ENCODE measurements at places on chromosomes 6 and 20.
A peak's percentile ranks its signal among the peaks of the same experiment; 100 is the strongest.

DNA sequence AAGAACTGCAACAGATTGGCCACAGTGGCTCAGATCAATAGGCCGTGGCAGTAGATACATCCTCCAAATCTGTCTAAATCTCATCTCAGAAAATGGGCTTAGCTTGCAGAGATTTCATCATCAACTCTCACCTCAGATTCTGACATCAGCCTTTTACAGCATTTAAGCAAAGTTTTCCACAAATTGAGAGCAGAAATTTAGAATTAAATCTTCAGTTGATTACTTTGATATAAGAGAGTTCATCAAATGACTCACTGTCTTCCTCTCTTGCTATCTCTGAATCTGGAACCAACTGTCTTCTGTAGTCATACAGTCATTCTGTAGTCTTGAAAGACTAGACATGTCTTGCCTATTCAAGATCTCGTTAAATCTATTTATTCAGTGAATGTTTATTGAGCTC, 45.2 kb upstream of the CTAGE9 start:
- DNase-seq, result no peak

DNA sequence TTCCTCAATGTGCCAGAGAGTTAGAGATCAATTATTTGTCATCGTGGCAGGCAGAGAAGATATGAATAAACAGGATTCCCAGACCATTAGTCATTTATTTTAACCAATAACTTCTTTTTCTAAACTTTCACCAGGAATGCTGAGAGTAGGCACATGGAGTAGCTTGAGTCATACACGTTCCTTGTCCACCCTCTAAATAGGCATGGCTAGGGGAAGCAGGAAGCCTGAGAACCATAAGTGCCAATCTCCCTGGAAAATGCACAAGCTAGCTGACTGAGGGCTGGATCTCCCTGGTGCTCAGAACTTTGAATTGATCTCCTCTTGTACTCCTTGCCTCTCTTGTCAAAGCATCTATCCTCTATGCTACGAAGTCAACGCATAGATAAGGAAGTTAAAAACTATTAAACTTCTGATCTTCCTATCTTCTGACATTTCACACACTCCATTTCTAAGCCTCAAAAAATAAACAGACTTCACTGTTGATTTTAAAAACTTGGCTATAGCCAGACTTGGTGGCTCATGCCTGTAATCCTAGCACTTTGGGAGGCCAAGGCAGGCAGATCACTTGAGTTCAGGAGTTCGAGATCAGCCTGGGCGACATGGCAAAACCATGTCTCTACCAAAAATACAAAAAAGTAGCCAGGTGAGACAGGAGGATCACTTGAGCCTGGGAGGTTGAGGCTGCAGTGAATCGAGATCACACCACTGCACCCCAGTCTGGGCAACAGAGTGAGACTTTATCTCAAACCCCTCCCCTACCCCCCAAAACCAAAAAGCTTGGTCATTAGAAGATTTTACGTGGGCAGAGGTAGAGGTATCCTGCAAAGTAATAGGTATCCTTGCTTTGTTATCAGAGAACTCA, 11.8 kb downstream of the ADTRP start:
- no peak for DNase-seq

DNA sequence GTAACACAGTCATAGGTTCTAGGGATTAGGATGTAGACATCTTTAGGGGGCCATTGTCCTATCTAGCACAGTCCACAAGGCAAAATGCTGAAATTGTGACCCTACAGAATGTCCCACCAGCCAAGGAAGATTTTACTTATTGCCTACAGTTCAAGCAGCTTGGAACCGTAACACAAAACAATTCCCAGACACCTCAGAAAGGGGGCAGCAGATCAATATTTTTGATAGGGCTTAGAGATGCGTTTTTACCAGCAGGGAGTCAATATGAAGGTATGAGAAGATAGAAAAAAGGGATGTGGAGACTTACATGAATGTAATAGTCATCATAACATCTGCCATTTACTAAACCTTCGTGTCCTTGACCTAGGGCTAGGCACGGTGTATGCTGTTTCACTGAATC, 81.0 kb downstream of the TMEM170B start:
- DNase-seq, result no peak

GRCh38 chr6:32415521-32416019, 8.6 kb upstream of the BTNL2 start:
- DNase-seq, result peak; percentile 58

GRCh38 chr6:82584856-82585255, 221.2 kb downstream of the TPBG start:
- no peak for DNase-seq

DNA sequence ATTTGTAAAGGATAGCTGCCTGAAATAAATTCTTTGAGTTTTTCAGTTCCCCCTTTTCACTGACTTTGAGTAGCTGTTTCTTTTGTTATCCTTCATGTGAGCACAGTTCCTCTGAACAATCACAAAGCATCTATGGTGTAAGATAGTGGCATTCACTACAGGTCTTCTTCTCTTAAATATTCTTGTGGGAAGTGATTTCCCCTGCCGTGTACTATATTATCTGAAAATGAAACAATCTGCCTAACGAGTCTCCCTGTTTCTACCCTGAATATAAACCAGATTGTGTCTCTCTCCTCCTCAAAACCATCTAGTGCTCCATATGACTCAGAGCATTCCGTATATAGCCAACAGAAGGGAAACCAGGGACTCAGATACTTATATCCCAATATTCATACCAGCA, 380.1 kb upstream of the SOX4 start:
- no peak for DNase-seq

DNA sequence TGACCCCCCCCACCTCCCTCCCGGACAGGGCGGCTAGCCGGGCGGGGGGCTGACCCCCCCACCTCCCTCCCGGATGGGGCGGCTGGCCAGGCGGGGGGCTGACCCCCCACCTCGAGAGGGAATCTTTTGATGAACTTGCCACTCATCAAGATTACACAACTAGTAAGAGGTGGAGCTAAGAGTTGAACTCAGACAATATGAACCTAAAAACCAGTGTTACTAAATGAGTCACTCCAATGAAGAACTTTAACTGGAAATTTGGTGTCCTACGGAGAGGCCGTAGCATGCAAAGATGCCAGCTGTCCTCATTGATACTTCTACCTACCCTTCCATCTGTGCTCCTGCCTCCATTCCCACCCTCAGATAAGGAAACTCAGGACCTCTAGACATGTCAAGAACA, 42.8 kb downstream of the PFDN4 start:
- no peak for DNase-seq

DNA sequence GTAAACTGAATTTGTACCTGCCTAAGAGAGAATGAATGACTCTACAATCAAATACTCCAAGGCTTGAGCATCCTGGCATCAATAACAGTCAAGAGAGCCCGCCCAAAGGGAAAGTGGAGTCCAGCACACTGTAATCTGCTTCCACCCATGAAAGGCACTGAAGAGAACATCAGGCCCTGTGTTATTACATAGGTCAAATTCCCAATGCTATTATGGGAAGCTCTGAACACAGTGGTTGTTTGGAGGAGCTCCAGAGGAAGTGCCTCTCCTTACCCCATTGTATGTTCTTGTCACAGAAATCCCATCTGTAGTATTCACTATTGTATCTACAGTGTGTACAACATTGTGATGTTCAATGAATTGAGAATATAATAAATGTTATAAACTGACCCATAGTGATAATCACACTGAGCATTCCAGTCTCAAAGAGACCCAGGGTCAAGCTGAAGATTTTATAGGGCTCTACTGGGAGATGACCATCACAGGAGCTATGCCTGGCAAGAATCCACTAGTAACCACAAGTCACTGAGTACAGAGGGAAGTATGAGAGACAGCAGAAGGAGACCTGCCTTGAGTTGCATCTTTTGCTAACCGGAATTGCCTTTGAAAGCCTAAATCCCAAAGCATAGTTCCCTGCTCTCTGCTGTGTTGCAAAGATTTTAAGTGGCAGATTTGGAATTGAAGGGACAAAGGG, 446.7 kb downstream of the GJA1 start:
- no peak for DNase-seq

GRCh38 chr6:32147401-32148132, 4.2 kb downstream of the PRRT1 start:
- DNase-seq, result no peak

- no peak for DNase-seq
Observed at GRCh38 chr20:20461551-20461950, 93.6 kb downstream of the INSM1 start.

- DNase-seq, result no peak
Observed at GRCh38 chr6:37442416-37443215, 9.6 kb downstream of the CMTR1 start.

- no peak for DNase-seq
Observed at GRCh38 chr20:5041433-5041832, 40.1 kb upstream of the SLC23A2 start.

- no peak for DNase-seq
Observed at GRCh38 chr6:73858376-73858775, 162.4 kb downstream of the CD109 start.

GRCh38 chr6:154528310-154528915, 17.9 kb upstream of the CNKSR3 start:
- DNase-seq, result no peak

DNA sequence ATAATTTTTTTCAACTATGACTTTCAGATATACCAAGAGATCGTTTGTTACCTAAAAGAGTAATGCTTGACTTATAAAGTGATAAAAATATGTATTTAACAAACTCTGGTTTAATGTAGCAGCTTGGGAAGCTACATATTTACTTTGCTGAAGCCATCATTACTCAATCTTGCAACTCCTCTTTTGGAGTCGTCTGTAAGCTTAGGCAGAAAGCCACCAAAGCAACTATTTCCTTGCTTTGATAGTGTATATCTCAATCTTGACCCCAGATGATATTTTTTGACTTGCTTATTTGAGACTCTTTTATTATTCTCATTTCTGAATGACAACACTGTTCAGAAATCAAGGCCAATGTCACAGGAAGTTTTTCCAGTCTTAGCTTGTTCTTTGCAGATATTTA, 183.0 kb downstream of the SAMD5 start:
- no peak for DNase-seq

GRCh38 chr20:37523911-37524700, 3.1 kb downstream of the NNAT start:
- no peak for DNase-seq

GRCh38 chr6:137167702-137168377, 5.6 kb downstream of the IL22RA2 start:
- DNase-seq, result no peak

DNA sequence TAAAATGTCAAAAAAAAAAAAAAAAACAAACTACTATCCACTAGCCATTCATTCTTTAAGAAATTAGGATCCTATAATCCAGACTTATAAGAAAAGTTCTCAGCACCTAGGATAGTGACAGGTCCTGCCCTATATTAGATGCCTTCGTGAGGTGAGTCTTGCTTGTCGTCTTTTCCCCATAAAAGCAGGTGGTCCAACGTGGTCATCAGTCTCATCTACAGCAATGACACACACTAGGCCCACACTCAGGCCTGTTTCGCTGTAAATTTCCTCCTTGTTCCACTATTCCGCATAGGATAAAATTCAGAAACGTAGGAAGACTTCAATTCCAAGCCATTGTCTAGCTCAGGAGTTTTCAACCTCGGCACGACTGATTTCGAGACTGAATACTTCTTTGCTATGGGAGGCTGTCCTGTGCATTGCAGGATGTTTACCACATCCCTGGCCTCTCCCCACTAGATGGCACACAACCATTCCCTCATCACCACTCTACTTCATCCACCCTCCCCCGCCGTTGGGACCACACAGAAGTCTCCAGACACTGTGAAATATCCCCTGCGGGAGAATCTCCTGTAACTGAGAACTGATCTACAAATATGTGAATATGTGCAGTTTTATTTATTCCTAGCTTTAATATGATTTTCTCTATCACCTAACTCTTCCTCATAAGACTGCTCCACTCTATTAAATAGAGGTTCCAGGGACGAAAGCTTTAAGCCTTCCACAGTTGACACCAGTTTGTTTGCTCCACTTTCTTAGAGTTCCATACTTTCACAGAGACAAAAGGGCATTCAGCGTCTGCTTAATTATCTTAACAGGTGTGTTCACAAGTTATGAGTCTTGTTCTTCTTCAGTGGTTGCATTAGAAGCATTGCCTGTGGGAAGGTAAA, 346.3 kb downstream of the BMP2 start:
- DNase-seq, result no peak

GRCh38 chr6:108294297-108294726, 542 bp upstream of the AFG1L start:
- no peak for DNase-seq

GRCh38 chr20:8399947-8400346, 267.9 kb downstream of the PLCB1 start:
- no peak for DNase-seq

GRCh38 chr6:105388392-105388791, 14.5 kb downstream of the PREP start:
- DNase-seq, result no peak

GRCh38 chr6:21095462-21095861, 498.1 kb upstream of the SOX4 start:
- DNase-seq, result no peak

DNA sequence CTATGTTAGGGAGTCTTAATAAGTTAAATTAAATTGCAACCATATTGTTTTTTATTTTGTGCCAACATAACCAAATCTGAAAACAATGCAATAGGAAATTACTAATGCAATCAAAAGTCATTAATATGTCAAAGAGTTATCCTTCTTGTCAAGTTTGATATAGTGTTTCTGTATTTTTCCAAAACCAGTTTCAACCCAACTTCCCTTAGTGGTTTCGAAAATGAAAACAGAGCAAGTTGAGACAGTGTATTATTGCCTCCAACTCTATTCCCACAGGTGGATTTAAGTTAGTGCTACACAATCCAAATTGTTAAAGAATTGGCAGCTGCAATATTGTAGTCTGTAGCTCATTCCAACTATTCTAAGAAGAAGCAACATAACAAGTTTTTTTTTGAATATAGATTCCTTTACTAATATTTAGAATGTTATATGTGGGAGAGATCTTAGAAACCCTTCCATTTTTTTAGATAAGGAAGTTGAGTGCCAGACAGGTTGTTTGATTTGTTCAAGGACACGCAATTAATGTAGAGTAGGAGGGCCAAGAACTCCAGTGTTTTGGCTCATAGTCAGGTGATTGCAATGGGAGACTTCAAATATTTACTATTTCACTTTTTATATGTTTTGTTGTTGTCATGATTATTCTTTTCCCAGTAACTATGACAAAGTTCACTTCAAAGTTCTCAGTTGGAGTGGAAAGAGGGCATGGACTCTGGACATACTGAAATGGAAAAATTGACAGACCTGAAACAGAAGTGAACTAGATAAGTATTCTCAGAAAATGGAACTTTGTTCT, 282.4 kb upstream of the HSF2 start:
- no peak for DNase-seq

- no peak for DNase-seq
Observed at GRCh38 chr6:73532293-73532692, 11.5 kb upstream of the EEF1A1 start.

GRCh38 chr6:96465321-96465903, 56.2 kb upstream of the UFL1 start:
- DNase-seq, result no peak

- no peak for DNase-seq
Observed at GRCh38 chr6:155228546-155229166, 35.2 kb upstream of the CLDN20 start.

GRCh38 chr6:77502981-77503380, 39.7 kb upstream of the HTR1B start:
- DNase-seq, result no peak

- DNase-seq, result no peak
Observed at GRCh38 chr6:1611322-1611571, 1.5 kb downstream of the FOXC1 start.

- no peak for DNase-seq
Observed at GRCh38 chr20:19301843-19302242, 89.4 kb downstream of the SLC24A3 start.
